ENCODE measurements at places on chromosomes 2 and 18.

- DNase-seq = no peak
These were observed 27.1 kb downstream of the SH2D6 start for GRCh38 chr2:85445316-85446295.

- no peak for DNase-seq
These were observed 217.8 kb upstream of the STON1 start for GRCh38 chr2:48312126-48312525.

- no peak for DNase-seq
These were observed 13.1 kb downstream of the METAP1D start for GRCh38 chr2:172012677-172013391.

GRCh38 chr18:811892-812375 lies at the start of gene YES1:
YES1 (minus strand) TSS chr18:812242; CDS start chr18:756827, 55,415 bp downstream.
- DNase-seq = peak; percentile 70

GRCh38 chr2:132278267-132278666 lies 116.5 kb upstream of the ANKRD30BL start:
- DNase-seq = no peak

GRCh38 chr2:160010361-160011145 lies 51.9 kb downstream of the PLA2R1 start:
- DNase-seq = no peak

DNA sequence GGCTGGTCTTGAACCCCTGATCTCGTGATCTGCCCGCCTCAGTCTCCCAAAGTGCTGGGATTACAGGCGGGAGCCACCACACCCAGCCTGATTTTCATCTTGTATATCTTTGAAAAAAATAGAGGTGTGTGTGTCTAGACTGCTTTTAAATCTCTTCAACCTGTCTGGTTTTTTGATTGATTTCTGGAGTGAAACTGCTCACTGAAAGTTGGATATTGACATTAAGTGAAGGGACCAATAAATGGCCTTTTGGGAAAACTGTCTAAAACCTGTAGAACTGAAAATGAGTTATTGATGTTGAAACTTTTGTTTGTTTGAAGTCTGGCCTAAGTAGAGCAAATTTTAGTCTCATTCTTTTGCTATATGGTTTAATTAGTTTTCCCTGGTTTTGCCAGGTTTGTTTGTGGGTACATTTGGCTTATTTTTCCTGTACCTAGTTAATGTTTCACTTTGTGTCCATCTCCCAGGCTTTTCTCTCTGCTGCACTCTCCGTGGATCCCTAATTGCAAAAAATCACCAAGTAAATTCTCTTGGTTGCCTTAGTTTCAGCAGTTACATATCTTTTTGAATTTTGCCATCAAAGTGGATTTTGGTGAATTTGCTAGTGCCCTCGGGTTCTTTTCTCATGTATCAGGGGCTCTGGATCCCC lies 144.3 kb downstream of the MAP4K4 start:
- DNase-seq = no peak

DNA sequence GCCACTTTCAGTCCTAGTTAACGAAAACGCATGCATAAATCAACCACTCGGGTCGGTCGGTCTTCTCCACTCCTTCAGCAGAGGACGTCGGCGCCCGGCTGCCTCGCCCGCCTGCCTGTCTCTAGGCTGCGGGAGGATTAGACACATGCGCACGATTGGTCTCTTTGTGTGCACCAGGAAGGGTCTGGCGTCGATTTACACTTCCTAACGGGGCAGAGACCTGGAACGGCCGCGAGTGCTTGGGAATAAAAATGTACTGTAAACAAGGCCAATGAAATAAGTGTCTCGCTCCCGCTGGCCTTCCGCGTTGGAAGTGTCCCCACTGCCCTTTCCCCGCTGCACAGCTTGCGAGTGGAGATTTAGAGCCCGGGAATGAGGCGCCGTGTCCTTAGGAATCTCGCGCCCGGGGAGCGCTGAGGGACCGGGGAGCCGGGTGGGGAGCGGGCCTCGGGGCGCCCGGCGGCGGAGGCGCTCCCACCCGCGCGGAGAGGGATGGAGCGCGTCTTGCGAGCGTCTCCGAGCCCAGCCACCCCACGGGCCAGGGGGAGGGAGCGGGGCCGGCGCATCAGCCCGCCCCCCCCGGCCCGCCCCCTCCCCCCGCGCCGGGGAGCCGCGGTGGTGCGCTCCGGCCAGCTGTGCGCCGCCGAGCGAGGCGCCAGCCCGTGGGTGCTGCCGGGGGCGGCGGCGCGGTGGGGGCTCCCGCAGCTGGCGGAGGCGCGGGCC lies at the start of gene DOK6:
DOK6 (plus strand) TSS at position 636 of the 723 bp plus-strand sequence.
- DNase-seq = peak; percentile 8

DNA sequence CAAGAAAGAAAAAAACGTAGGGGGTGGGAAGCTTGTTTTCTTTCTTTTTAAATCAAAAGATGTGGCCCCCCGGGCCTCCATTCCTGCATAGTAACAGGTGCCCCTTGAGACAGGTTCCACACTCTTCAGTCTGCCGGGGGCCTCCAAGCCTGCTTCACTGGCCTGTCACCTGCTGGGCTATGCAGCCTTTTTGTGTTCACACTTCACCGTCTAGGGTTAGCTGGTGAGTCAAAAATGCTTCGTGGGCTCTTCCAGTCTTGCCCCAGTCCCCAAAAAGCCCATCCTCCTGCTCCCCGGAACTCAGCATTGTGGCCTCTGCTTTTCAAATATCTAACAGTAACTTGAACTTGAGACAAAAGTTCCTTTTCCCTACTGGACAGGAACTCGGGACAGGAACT lies 67.9 kb downstream of the POLR1A start:
- no peak for DNase-seq

GRCh38 chr2:201258666-201259615 lies 1.4 kb upstream of the CASP8 start:
- DNase-seq = no peak

DNA sequence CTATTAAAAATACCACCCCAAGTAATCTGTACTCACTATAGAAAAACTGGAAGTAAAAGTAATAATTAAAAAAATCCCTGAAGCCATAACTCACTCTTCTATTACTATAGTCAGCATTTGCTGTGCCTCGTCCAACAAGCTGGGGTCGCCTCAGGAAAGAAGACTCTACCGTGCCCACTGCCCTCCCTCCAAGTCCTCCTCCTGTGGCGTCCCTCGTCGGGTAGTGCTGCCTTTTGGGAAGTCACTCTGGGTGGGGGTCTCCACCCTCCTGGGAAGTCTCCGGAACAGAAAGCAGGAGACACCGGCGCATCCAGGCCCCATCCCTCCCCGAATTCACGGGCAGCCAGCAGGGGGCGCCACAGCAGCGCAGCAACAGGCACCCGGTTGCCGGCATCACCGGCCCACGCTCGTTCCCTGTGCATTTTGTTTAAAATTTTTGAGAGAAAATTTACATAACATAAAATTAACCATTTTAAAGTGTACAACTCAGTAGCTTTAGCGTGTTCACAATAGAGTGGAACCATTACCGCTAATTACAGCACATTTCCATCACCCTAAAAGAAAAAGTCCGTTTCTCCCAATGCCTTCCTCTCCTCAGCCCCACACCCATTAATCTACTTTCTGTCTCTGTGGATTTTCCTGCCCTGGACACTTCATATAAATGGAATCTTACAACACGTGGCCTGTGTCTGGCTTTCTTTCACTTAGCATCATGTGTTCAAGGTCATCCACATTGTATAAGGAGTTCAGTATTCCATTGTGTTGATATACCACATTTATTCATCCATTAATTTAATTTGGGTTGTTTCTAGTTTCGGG lies 62.2 kb downstream of the ADNP2 start:
- peak; percentile 44 for DNase-seq

- DNase-seq = no peak
These were observed 155.9 kb downstream of the NAPG start for GRCh38 chr18:10681581-10682367.

DNA sequence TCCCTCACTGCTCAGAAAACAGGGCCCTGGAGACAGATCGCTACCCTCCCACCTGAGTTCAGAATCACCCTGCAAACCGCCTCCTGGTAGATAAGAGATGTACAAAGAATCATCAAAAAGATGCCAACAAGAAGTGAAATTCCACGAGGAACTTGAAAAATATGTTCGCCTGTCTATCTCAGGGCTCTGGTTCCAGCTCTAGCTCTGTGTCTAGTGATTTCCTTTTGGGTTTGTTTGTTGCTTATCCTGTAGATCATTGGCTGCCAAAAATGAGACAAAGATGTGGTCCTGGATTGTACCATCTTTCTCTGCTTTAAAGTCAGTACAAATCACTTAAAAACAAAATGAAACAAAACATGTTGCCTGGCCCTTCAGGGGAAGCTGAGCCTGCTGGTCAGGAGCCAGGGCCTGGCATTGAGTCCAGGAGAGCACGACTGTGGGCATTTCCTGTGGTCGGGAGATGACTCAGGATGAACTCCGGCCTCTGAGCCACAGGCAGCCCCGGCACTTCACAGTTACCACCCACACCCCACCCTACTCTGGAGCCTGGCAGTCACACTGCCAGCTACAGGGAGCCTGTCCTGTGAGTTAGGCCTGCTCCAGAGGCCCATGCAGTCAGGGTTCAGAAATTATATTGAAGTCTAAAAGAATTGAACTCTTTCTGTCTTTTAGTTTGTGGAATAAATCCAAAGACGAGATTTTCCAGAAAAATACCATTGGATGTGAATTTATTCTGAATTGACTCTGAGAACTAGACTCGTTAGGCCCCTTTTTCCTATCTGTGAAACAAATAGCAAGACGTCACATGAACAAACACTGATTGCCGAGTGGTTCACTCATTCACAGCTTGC lies 8.0 kb upstream of the ITGB6 start:
- DNase-seq = peak; percentile 50

DNA sequence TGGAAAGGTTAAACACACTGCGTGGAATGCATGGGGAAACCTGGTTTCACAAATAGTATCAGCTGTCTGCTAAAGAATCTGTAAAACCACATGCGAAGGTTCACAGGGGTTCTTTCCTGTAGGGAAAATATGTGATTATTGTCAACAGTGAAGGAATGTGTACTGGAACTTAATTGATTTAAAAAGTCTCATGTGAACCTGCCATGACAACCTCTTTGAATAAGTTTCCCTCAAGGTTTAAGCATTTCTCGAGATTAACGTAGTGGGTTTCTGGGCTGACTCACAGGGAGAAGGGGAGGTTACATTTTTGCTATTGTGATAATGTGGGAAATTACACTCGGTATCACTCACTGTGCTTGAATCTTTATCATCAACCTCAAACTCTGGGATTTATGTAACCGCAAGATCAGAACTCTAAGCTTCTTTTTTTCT lies 28.2 kb upstream of the IL1R1 start:
- no peak for DNase-seq

DNA sequence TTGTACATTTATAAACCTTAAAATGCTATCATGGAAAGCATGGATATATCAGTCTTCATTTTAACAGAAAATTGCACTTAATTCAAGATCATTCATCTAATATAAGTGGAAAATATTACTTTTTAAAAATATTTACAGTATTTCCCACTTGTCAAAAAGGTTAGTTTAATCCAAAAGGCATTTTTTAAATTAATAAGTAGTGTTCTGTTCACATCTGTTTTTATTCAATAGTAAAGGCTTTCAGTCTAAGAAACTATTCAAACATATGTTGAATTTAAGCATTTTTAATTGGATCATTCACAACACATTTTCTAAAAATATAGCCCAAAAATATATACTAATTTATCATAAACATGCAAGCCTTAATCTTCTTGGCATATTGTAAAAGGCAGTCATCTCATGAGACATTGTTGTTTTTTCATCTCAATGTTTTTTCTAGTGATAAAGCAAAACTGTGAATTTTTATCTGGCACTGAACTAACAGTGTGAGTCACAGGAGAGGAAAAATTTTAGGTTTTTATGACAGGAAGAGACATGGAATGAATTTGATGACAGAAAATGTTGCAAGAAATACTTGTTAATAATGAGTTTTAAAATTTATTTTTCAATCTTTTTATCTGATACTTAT lies 1642.5 kb upstream of the TMEFF2 start:
- DNase-seq = no peak

DNA sequence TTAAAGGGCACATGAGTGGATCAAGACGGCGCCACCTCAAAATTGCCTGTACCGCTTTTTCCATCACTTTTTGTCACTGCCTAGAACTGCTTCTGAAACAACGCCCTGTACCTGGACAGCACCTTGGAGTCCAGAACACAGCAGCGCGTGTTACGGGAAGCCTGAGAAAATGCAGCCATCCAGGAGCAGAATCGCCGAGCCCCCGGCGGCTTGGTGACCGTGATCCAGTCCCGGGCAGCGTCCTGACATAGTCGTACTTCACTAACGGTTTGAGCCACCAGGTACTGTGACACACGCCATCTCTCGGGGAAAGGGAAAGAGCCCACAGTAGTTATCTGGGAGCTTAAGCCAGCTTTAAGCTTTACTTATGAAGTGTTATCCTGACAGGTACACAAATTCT lies 168.9 kb upstream of the SALL3 start:
- DNase-seq = no peak

DNA sequence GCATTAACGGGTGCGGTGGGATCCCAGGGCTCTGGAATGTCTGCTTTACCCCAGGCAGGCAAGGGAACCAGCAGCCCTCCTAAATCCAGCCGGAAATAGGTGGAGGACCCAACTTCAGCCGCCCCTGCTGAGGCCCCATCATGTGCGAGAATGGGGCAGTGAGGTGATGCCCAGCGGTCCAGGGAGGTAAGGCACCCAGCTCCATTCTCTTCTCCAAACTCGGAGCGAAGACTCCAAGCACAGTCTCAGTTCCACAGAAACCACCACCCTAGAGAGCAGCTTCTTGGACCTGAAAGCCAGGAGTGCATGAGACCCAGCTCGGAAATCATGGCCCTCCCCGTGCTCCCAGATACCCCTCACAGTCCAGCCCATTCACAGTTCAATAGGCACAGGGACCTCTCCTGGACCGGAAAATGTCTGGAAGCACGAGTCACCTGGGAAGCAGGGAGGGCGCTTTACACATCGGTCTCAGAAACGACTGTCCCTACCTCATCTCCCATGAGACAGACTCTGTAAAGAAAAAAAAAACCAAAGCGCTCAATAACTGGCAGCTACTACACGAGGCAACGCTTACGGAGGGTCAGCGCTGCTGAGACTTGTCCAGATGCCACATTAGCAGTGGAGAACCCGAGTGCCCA lies 2.0 kb downstream of the SDC1 start:
- no peak for DNase-seq

GRCh38 chr2:19548116-19548515 lies 189.7 kb upstream of the OSR1 start:
- no peak for DNase-seq

GRCh38 chr2:215930505-215931253 lies 82.7 kb downstream of the MREG start:
- no peak for DNase-seq

GRCh38 chr2:27006602-27007415 lies 26.0 kb upstream of the TMEM214 start:
- DNase-seq = no peak

DNA sequence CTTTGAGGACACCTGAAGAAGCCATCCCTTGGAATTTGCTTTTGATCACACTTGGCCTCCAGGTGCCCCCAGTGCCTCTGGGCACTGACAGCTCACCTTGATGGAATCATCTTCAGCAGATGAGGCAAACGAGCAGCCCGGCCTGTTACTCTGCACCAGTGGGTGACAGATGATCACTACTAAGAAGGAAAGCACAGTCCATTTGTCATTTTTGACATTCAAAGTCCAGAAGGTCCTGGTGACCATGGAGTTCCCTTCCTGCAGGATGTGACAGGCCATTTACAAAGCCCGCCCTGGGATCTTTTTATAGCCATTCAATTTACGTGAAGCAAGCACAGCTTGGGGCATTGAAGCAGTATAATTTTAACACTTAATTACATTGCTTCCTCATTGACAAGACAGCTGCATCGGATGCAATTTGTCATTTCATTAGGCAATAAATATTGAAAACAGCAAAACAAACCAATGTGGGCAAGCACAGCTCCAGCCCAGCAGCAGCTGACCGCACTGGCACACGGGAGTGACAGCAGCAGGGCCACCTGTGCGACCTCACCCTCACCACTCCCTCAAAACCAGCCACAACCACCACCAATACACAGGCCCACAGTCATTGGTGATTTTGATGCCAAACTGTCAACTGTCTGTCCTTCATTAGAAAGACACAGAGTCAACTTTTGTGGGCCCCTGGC lies 76.0 kb upstream of the SLC66A3 start:
- DNase-seq = no peak
